Uterus (tissue), 4 donors: ENCODE measurements at places on chromosomes 5 and 9.

- DNase-seq = no peak
Measured at GRCh38 chr5:125970631-125971307, 452.4 kb upstream of the GRAMD2B start.

DNA sequence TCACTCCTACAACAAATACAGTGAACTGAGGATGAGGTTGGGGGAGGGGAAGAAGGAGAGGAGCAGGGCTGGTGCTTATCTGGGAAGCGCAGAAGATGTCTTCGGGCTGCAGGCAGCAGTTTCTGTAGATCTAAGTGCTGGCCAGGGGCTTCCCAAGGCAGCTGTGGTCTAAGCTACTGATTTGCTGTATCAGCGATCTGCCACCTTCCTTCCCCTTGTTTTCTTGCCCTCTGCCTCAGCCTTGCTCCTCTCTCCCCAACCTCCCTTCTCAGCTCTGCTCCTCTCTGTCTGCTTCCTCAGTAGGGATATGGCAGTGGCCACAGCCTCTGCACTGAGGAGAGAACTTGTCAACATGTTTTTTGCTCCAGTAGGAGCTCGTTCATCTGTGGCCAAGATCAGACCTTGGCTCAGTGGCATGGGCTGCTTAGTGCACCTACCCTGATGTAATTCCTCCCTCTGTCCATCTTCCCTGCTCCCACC, 42.8 kb upstream of the IL6ST start:
- DNase-seq = no peak

DNA sequence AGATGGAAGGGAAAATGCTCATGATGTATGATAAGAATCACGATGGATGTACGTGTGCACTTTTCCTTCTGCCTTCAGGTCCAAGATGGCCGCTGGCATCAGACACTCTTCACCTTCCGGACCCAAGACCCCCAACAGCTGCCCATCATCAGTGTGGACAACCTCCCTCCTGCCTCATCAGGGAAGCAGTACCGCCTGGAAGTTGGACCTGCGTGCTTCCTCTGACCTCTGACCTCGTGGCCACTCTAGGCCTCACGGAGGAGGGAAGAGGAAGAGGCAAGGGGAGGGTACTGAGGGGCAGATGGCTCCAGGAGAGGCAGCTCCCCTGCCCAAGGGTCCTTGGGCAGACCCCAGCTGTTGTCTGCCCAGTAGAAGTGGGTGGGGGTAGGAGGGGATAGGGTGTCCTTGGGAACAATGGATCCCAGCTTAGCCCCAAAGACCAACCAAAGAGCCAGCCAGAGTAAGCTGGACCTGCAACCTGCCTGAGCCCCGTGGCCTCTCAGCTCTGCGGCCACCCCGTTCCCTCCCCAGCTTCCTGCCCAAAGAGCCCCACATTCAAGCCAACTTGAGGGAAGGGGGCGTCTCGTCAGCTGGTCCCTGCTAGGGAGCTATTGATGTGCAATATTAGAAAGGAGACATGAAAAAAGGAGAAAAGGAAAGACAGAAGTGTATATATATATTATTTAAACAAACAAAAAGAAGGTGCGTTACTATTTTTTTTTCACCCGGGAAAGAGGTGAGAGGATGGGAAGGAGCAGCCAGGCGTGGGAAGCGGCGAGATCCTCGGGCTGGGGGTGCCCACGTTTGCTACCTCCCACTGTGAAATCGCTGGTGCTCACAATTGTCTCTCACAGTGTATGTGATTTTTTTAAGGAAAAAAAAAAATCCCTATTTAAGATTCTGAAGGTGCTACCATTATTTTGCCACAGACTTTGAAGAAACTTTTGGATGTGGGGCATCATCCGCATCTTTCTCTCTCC, 12.1 kb upstream of the ORM1 start:
- DNase-seq = no peak

DNA sequence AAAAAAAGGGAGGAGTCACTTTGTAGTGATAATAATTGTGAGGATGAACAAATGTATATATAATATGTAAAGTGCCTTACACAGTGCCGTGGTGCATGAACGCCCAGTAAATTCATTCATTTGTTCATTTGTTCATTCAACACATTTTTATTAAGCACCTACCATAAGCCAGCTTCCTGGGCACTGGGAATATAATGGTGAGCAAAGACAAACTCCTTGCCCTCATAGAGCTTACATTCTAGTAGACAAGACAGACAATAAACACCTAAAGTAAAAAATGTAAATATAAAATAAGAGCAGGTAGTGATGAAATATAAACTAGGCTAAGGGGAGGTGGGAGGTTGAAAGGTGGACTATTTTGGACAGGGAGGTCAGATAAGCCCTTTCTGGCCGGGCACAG, 32.0 kb downstream of the SPRY4 start:
- no peak for DNase-seq

DNA sequence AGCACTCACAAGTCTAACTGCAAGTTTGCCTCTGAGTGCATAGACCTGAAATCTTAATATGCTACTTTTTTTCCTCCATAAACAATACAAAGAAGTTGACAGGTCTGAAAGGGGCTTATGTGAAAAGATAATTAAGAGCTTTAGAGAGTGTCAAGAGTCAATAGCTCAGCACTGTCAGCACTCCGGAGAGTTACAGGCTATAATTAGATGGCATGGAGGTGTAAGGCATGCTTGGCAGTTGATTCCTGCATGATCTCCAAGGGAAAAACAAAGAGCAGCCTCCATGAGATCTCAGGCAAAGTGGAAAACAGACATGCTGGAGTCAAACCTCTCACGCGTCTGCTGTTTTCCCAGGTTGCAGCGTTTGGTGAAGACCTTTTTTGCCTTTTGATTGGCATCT, 468.7 kb downstream of the TLE4 start:
- DNase-seq = no peak
